ENCODE measurements at places on chromosomes 2 and 18. TPM values are rescaled to one million over a fixed set of nuclear protein-coding genes. Genes with fewer than 3 reads are reported as not detected.
A peak's percentile ranks its signal among the peaks of the same experiment; 100 is the strongest.

MYCN gene
- total RNA-seq = not detected

DNA sequence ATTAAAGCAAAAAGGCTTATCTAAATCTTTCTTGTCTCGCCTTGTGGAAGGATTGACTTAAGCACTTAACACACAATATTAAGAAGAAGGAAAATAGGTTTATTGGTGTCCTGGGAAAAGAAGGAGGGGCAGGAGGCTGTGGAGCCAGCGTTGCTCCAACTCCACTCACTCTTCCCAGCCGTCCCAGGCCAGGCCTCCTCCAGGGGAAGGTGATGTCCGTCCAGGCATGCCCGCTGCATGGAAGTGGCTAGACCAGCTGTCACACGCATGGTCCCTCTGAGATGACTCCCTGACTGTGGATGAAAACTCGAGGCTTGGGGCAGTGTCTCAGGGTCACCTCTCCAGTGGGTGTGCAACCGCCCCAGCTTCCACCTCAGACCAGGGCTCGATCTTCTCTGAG lies 281.1 kb downstream of the GALR1 start:
- no peak for DNase-seq

DNA sequence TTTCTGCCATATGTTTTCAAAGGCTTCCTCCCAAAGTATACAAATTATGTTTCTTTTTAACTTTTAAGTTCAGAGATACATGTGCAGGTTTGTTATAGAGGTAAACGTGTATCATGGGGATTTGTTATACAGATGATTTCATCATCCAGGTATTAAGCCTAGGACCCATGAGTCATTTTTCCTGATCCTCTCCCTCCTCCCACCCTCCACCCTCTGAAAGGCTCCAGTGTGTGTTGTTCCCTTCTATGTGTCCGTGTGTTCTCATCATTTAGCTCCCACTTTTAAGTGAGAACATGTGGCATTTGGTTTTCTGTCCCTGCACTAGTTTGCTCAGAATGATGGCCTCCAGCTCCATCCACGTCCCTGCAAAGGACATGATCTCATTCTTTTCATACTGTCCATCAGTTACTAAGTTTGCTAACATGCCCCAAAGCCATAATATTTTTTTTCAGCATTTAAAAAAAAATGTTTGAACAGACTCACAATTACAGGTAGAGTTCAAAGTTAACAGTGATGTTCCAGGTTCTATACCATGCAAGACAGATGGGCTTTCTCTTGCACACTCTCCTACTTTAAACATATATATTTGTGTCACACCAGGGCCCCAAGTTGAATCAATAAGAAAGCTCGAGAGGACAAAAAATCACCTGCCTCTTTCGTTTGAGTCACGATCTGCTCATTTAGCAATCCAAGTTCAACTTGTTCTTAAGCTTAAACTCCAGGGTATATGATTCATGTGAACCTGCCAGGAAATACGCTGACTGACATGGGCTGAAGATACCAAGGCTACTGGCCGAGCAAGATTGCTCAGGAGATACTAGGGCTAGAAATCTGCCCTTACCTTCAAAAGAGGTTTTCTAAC lies 77.6 kb downstream of the AP1S3 start:
- DNase-seq = no peak

GRCh38 chr2:98512699-98513098 lies 68.0 kb downstream of the INPP4A start:
- DNase-seq = no peak

GRCh38 chr2:133360882-133361281 lies 207.4 kb downstream of the NCKAP5 start:
- DNase-seq = no peak

DSG1 gene
- total RNA-seq = not detected

KIAA2012 gene
- not detected for total RNA-seq

- peak; percentile 54 for DNase-seq
These were observed 2.5 kb upstream of the CNDP2 start for GRCh38 chr18:74493689-74494088.

- DNase-seq = no peak
These were observed 319.5 kb upstream of the CHAC2 start for GRCh38 chr2:53448086-53448485.

ARHGAP15 gene
- total RNA-seq = 141 TPM

DNA sequence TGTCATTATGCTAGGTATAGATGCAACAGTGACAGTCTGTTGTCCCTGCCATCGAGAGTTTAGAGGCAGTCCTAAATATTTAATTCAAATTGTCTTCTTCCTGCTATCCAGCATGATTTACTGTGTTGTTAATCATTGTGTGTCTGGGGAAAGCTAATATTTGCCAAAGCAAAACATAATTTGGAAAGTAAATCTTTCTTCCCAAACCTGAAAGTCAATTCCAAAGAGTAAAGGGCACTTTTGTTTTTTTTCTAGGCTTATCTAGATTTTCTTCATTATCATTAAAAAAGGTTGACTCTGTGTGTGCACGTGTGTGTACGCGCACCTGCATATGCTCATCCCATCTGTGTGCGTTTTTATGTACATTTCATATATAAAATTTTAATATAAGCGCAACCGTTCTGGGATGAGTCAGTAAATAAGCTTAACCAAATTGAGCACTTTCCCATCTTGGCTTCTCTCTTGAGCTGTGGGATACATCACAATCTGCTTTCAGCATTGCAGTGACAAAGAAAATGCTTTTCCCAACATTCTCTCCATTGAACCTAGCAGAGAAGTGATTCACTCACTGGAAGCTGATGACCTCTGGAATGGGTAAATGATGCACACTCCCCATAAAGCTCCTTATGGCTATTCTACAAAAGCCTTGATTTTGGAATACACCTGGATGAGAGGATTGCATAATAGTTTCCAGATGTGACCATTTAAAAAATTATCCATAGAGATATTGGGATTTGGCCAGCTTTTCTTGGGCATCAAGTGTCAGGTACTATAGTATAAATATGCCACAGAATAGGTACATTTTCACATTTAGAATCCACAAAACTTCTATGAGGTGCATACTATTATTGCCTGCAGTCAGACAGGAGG lies 488.4 kb downstream of the ADCYAP1 start:
- DNase-seq = no peak

GRCh38 chr2:54206596-54206995 lies 49.4 kb downstream of the TSPYL6 start:
- DNase-seq = no peak

GRCh38 chr2:48674933-48675332 lies 57.3 kb downstream of the GTF2A1L start:
- no peak for DNase-seq

- no peak for DNase-seq
These were observed 783.7 kb upstream of the SOX11 start for GRCh38 chr2:4908461-4908860.

CIAO1 gene
- total RNA-seq = 68.2 TPM

- DNase-seq = no peak
These were observed 213.7 kb upstream of the ARL4C start for GRCh38 chr2:234710587-234710986.

POTEI gene
- total RNA-seq = not detected

DNA sequence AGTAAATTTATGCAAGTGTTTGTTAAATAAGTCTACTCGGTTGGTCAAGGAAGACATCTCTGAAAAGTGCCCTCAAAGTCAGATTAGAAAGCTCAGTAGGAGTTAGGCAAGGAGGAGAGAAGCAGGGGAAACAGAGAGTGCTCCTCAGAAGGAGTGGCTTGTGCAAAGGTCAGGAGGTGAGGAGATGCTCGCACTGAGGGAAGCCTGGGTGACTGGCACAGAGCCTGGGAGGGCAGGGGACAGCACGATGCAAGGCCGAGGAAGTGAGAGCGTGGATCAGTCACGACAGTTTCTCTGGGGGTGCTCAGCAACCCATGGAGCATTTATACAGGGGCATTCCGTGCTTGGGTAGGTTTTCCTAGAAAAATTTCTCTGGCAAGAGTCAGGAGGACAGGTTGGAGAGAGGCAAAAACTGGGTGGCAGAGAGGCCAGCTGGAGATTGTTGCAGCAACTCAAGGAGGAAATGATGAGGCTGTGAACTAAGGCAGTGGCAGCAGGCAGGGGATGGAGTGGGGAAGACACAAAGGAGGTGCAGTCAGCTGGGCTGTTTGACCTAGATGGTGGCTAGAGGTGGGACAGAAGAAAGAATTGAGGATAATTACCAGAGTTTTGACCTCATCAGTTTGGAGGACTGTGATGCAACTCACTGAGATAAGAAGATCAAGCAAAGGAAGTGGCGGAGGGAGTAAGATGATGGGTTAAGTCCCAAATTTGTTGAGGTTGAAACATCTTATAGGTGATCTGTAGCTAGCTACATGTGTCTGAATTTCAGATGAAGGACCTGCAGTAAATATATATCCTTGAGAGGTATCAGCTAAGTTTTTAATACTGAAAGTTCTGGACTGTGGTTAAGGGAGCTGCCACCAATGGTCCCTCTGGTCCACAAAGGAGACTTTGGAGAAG lies 52.4 kb downstream of the BCL2 start:
- DNase-seq = no peak

FOXD4L1 gene
- 0.14 TPM for total RNA-seq

ASAP2 gene
- not detected for total RNA-seq

DNA sequence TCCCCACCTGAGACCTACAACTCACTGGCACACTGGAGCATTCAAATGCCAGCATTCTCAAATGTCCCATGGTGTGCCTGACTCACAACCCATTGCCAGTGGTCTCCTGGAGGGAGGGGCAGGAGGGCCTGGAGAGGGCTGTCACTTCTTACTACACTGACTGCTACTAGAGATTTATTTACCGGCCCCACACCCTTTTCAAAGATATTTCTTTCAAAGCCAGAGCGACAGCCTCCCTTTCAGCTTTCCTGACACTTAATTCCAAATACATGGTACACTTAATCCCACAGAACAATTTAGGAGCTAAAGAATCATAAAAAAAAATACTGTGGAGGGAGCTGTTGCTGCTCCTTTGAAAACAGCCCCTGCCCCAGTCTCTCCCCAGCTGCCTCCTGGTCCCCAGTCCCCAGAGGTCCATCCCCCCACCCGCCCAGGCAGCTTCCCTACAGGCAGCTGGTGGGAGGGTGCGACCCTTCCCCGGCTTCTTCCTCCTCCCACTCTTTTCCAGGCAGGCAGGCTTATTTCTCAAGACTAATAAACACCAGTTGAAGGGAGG lies 129.1 kb upstream of the SMAD2 start:
- no peak for DNase-seq

All from activated naive CD8-positive, alpha-beta T cell treated with anti-CD3 and anti-CD28 coated beads, Interleukin-2, amount 10 ng/mL, durations not matched to agents 7 days and 5 days (primary cell).